SK-N-SH treated with all-trans-retinoic acid at 6 μM for 48 hours (cell line): ENCODE measurements at places on chromosomes 6 and 20.

- ATAC-seq, result no peak
Observed at GRCh38 chr6:44538131-44538806, 150.8 kb downstream of the CDC5L start.

- peak; percentile 33; the same call in 2 of the 3 replicates for ATAC-seq
Observed at GRCh38 chr6:38273325-38273724, 366.4 kb downstream of the BTBD9 start.

DNA sequence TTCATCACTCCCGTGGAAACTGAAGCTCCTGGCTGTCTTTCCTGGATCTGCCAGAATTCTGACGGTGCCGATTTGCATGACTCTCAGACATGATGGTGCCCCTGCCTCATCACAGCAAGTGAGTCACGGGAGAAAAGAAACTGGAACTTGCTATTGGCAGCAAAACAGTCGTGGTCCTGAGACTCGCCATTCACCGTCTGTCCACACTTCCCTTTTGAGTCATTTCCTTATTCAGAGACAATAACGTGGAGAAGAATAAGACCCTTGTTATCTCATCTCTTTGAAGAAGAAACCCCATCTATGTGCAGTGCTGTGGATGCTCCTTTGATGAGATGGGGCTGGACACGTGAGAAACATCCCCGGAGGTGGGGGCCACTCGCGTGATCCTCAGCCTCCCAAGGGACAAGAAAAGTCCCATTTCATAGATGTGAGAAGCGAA lies 4.2 kb downstream of the GPR31 start:
- peak; percentile 65 for ATAC-seq

GRCh38 chr20:44093249-44093582 lies 93.8 kb downstream of the JPH2 start:
- ATAC-seq, result peak; percentile 41

DNA sequence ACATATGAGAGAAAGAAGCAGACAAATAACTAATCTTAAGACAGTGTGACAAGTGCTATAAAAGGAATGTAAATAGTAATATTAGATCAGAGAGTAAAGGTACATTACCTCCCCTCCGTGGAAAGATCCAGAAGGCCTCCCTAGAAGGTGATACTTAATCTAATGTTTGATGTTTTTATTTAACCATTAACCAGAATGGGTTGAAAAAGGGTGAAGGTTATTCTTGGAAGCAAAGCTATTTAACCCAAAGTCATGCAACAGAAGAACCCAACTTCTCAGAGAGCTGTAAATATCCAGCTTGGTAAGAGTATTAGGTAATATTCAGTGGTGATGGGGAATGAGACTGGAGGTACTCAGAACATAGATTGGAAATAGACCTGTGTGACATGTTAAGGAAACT lies 68.0 kb upstream of the HIVEP1 start:
- ATAC-seq, result no peak

GRCh38 chr6:142842418-142843261 lies 102.3 kb downstream of the HIVEP2 start:
- peak; percentile 3; the same call in 1 of the 3 replicates for ATAC-seq

DNA sequence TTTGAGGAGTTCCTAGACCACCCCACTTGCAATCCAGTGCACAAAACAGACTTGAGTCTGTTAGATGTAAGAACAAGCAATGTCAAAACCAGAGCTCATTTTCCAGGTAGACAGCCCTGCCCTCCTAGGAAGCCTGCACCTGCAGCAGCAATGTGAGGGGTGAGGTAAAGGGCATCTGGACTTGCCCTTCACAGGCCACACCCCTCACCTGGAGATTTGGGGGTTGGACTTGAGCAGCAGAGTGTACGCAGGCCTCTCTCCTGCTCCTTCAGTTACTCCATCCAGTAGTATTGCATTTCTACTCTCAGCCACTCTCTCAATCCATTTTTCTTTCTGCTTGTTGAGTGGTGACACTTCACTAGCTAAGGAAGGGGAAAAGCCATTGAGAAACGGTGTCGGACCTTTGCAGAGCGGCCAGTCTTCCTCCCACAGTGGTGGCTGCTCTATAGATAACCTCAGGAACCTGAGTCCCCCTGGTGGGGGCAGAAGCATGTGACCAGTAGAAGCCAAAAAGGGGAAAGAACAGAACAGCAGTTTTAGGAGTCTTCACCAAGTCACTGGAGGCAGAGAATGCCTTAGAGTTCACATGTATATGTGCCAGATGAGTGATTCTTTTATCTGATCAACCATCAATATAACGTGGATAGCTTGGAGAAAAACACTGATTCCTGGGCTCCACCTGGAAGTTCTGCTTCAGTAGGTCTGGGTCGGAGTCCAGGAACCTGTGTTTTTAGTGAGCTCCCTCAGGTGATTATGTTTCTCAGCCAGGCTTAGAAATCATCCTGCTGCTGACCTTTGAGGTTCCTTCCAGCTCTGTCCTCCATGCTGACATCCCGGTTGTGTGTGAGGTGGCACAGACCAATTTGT lies 28.0 kb downstream of the ARFGEF2 start:
- no peak for ATAC-seq

DNA sequence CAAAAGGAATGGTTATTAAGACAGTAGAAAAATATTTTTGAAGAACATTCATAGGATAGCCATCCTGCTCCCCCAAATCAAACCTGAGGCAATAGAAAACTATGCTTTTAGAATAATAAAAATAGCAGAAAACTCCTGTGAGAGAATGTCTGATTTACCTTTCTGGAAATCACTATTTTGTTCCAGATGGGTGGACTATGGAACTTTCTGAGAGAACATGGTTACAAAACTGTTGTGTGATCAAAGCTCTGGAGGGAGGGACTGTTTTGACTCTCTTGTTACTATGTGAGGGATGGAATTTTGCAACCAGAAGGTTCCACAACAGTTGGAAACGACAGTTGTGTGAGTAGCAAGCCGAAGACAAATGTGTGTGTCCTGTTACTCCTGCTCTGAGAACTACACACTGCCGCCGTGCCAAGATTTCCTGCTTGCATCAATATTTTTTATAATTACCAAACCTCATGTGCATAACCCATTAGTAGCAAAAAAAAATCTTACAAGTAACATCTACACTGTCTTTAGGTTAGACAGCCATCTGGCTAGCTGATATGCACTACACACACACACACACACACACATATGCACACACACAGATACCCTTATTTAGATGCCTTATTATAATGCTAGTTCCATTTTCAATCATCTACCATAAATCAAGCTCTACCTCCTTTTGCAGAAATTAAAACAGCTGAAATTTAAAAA lies 11.0 kb upstream of the HIVEP1 start:
- ATAC-seq, result no peak

- ATAC-seq, result no peak
Observed at GRCh38 chr6:83952830-83953229, 80.7 kb upstream of the MRAP2 start.

- no peak for ATAC-seq
Observed at GRCh38 chr6:143123081-143123480, 62.4 kb downstream of the AIG1 start.

GRCh38 chr6:47044397-47044796 lies 2.3 kb upstream of the ADGRF1 start:
- ATAC-seq, result no peak

DNA sequence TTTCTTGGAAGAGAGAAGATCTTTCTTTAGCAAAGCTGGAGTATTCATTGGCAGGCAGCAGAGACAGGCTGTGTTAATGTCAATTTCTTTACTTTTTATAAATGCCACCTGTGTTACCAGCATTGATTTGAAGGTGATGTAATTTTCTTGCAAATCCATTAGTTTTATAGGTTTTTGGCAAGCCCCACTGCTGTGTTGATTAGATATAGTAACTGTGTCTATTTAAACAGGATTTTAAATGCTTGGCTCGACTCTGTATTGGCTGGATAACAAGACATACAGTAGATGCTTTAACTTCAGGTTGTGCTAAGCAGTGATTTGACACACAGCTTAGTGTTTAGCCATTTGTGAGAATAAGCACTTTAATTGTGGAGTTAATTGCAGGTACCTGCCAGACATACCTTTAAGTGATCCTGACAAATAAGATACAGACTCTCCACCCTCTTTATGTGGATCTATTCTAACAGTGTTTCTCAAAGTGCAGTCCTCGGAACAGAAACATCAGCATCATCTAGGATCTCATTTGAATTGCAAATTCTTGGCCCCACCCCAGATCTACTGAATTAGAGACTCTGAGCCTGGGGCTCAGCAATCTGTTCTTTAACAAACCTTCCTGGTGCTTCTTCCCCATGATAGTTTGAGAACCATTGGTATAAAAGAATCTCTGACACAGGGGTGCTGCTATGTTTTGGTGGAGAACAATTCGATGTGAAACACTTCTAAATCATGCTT lies 397.5 kb downstream of the HDGFL1 start:
- no peak for ATAC-seq
